Inflammatory macrophage treated with lipopolysaccharide for 1 hour (primary cell): ENCODE measurements at places on chromosomes 12 and 14.

GRCh38 chr14:51180577-51180976 lies 59.5 kb upstream of the TMX1 start:
- no peak for DNase-seq

DNA sequence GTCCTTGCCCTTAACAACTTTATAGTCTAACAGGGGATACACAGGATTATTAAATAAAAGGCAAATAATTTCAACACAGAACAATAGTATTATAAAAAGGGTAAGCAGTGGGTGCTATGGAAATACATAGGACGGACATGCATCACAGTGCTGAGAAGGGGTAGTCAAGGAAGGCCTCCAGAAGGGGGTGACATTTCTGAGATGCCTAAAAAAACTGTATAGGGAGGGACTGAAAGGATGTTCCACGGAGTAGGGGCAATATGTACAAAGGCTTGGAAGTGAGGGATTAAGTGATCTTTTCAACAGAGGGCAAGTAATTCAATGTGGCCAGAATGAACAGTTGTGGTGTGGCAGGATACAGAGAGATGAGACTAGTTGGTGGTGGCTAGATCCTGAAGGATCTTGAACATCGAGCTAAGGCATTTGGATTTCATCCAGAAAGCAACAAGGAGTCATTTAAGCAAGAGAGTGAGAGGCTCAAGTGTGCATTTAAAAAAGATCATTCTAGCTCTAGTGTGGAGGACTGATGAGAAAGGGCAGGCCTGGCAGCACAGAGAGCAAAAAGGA lies 8.9 kb upstream of the ATP5MC2 start:
- no peak for DNase-seq

GRCh38 chr12:22828066-22828465 lies 203.1 kb downstream of the ETNK1 start:
- DNase-seq: no peak

DNA sequence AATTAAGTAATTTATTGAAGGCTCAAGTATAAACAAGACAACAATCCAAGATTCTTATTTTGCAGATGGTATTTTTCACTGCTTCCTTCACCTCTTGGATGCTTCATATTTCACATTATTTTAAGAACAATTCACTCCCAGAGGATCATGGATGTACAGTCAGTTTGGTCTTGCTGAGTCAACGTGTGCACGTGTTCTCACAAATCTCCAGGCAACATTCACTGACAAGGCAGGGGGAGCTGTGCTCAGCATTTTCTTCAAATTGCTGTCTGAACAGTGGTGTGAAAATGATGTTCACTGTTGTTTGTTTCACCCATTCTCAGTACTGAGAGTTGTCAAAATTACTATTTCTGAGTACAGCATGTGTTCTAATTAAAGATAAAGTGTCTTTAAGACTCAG lies 118.3 kb upstream of the SLC38A4 start:
- DNase-seq: no peak

- peak; percentile 94 for DNase-seq
Observed at GRCh38 chr14:70887207-70887681, 20.0 kb upstream of the PCNX1 start.

GRCh38 chr14:92656306-92657081 lies 91.9 kb downstream of the LGMN start:
- DNase-seq: peak; percentile 42
